Karpas-422 (cell line): ENCODE measurements at places on chromosomes 5 and 9. TPM values are rescaled to one million over a fixed set of nuclear protein-coding genes. Genes with fewer than 3 reads are reported as not detected.

Gene GPR151
- not detected in 2 replicates for total RNA-seq

Gene NEUROG1
- total RNA-seq, result not detected in 2 replicates

Gene SCGB3A2
- not detected in 2 replicates for total RNA-seq

Gene C5orf52
- not detected in 2 replicates for total RNA-seq

Gene GOLGA1
- 14.2 and 23.3 TPM in 2 replicates for total RNA-seq

Gene CD274
- total RNA-seq, result 0.11 and 0.29 TPM in 2 replicates

DNA sequence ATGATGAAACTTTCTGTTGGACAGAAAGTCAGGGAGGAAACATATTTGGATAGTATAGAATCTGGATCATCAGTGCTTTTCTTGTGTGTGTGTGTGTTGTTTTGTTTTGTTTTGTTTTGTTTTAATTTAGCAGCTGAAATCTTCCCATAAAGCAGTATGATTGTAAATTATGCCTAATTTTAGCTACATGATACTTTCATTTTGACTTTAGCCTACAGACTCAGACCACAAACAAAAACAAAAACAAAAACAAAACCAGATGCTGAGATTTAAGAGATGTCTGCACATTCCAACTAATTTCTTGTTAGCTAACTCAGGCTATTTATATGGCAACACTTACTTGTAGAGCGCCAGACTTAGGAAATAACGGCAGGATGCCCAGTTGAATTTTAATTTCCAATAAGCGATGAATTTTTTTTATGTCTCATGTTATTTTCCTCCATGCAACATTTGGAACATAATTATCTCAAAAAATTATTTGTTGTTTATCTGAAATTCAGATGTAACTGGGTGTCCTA is 119.5 kb upstream of the TRPC7 start:
- no peaks in the 10 kb centered on the region for H3K4me1 ChIP-seq
- no peak overlapping the region for H3K27ac ChIP-seq
- no peak for DNase-seq
- H3K4me3 ChIP-seq, result no peak overlapping the region
- H3K27me3 ChIP-seq, result no peaks in the 10 kb centered on the region
- H3K36me3 ChIP-seq, result no peaks in the 10 kb centered on the region

DNA sequence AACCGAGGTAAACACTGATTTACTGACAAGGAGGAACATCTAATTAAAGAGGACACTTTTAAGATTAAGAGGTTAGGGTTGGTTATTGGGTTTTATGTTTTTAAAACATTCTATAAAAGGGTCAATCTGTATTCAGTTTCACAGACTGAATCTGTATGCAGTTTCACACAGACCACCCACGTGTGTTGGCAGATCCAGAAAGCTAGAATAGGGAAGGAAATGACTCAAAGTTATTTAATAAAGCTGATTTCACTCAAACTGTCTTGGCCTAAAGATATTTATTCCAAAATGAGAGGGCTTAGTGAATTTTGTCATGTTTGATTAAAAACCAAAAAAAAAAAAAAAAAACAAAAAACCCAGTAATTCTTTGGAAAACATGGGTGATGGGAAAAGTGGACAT is 140.2 kb downstream of the SLC24A2 start:
- H3K4me3 ChIP-seq, result no peak overlapping the region
- no peaks in the 10 kb centered on the region for H3K4me1 ChIP-seq
- DNase-seq, result no peak

DNA sequence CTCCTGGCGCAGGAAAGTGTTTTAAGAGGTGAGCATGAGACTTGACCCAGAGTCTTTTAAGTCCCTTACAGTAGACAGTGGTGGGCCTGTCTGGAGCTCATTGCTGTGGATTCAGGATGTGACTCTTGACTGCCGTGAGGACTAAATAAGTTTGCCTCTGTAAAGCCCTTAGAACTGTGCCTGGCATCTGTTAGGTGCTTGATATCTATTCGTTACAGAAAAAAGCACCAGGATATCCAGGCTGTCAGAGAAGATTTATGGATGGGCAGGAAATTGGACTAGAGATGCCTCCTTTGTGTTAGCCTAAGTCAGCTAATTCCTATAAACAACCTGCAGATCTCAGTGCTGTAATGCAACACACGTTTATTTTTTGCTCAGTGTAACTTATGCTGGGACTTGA is 12.6 kb downstream of the ERGIC1 start:
- H3K4me1 ChIP-seq, result peaks cover 23% of the 10 kb centered on the region
- H3K27ac ChIP-seq, result no peak overlapping the region
- H3K36me3 ChIP-seq, result no peaks in the 10 kb centered on the region
